A549 (cell line): ENCODE measurements at places on chromosomes 2 and 18. TPM values are rescaled to one million over a fixed set of nuclear protein-coding genes. Genes with fewer than 3 reads are reported as not detected.

The MGAT4A gene
- 0.61 to 0.77 TPM (median 0.75 TPM) in 3 replicates for polyA plus RNA-seq

The ANO7 gene
- polyA plus RNA-seq = 2.0 to 3.0 TPM (median 2.7 TPM) in 3 replicates

The SPP2 gene
- polyA plus RNA-seq = not detected in 3 replicates

The COL4A3 gene
- polyA plus RNA-seq = 1.5 to 2.1 TPM (median 1.8 TPM) in 3 replicates

The RIT2 gene
- not detected in 3 replicates for polyA plus RNA-seq

The GBX2 gene
- 1.7 to 1.9 TPM (median 1.7 TPM) in 3 replicates for polyA plus RNA-seq

The CGREF1 gene
- polyA plus RNA-seq = 4.5 to 5.4 TPM (median 5.1 TPM) in 3 replicates

The BCL11A gene
- polyA plus RNA-seq = 0.04 to 0.12 TPM in 2 of 3 replicates, not detected in the other

The C2orf80 gene
- polyA plus RNA-seq = not detected in 3 replicates

- DNase-seq = no peak
These were observed 133.1 kb downstream of the NEDD4L start for GRCh38 chr18:58177004-58177717.

DNA sequence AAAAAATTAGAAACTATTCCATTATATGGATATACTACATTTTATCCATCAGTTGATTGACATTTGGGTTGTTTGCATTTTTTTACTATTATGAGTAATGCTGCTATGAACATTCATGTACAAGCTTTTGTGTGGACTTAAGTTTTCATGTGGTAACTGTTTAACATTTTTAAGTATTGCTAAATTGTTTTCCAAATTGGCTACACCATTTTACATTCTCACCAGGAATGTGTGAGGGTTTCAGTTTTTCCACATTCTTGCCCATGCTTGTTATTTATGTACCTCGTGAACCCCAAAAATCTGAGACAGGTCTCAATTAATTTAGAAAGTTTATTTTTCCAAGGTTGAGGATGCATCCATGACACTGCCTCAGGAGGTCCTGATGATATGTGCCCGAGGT is 3.1 kb upstream of the TXNL4A start:
- DNase-seq = no peak

DNA sequence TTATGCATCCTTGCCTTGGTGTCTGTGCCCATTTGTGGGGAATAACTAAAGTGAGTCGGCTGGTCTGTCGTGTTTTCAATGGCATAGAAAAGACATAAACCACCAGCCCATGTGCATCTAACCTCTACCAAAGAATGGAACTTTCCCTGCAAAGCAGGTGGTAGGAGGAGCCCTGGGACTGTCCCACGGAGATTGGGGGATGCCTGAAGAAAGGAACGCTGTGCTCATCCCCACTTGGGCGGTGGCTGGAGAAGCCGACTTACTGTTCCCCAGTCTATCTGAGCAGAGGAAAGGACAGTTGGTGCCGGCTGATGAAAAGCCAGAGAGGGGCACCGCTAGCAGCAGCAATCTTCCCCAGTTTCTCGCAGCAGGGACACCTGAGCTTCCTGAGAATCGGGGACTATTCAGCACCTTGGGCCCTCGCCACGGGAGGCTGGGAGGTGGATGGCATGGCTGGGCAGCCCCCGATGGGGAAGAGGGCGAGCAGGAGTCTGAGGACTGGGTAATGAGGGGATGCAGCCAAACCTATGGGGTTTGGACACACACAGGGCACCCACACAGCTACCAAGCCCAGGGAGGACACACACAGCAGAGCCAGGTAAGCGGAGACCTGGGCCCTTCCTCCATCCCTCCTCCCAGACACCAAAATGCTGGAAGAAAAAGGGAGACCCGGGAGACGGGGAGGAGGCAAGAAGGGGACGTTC is 53.7 kb upstream of the AGAP1 start:
- DNase-seq = no peak

GRCh38 chr2:100146657-100146960 is 4.2 kb upstream of the AFF3 start:
- DNase-seq = no peak

DNA sequence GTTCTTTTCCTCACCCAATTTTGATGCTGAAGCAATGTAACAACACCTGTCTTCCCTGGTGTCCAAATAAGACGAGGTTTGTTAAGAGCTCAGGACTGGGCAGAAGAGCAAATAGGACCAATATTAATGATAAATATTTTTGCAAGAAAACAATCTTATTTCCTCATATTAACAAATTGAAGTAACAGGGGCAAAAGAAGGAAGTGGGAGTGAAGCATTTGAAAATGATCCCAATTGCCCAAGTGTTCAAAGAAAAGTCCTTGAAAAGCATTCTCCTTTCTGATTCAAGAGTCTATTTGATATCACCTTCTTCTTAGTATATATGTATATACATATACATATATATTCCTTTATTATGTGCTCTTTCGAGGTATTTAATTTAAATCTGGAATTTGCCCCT is 418.8 kb downstream of the ARHGAP15 start:
- DNase-seq = no peak

- peak; percentile 66 for DNase-seq
These were observed at the start of gene ADCY3 for GRCh38 chr2:24920098-24920808. ADCY3 (minus strand) TSS chr2:24920237; CDS start chr2:24918987, 1,250 bp downstream.

- no peak for DNase-seq
These were observed 95.3 kb downstream of the EVA1A start for GRCh38 chr2:75465317-75465984.

GRCh38 chr2:221915926-221916325 is 343.8 kb upstream of the EPHA4 start:
- DNase-seq = no peak

GRCh38 chr18:59623456-59624368 is 73.5 kb downstream of the CCBE1 start:
- no peak for DNase-seq

- DNase-seq = no peak
These were observed 64.4 kb downstream of the INPP5D start for GRCh38 chr2:233124421-233125080.

- no peak for DNase-seq
These were observed 1.4 kb downstream of the RPRD1A start for GRCh38 chr18:36066001-36066400.

DNA sequence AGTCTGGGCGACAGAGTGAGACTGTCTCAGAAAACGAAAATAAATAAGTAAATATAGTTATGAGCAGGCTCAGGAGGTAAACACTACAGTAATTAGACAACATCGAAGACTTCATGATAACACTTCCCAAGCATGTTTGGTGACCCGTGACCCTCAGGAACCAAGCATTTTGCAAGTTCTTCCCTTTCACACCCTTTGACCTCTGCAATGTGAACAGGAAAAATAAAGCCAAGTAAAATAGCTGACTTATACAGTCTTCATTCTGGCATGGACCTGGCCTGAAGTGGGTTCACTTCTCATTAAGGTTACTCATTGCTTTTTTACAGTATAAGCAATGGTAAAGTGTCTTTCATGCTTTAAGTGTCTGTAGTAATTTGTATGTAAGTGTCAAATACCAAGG is 15.3 kb upstream of the TGIF1 start:
- no peak for DNase-seq

GRCh38 chr2:103789381-103790095 is 1027.7 kb downstream of the TMEM182 start:
- no peak for DNase-seq

- no peak for DNase-seq
These were observed 45.3 kb upstream of the STAT1 start for GRCh38 chr2:191059308-191059707.

GRCh38 chr2:144325086-144325485 is 194.8 kb downstream of the ZEB2 start:
- DNase-seq = no peak

- no peak for DNase-seq
These were observed 3.2 kb downstream of the CD226 start for GRCh38 chr18:69944436-69944835.

DNA sequence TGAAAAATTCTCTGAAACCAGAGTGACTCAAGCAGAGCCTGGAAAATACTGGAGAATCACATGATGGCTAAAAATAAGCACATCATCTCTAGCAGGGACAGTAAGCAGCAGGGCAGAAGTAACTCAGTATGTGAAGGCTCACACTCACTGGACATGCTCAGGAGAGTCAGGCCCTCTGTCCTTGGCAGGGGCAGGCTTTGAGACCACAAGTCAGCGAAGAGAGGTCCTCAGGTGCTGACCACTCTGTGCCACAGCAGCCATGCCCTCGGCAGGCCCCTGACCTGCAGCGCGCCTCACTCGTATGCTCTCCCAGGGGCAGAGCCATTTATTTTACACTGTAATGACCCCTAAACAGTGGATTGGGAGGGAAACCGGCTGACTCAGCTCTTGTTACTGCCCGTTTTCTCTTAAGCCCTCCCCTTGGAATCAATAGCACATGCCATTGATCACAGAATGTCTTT is 76.8 kb downstream of the MAPRE2 start:
- no peak for DNase-seq

DNA sequence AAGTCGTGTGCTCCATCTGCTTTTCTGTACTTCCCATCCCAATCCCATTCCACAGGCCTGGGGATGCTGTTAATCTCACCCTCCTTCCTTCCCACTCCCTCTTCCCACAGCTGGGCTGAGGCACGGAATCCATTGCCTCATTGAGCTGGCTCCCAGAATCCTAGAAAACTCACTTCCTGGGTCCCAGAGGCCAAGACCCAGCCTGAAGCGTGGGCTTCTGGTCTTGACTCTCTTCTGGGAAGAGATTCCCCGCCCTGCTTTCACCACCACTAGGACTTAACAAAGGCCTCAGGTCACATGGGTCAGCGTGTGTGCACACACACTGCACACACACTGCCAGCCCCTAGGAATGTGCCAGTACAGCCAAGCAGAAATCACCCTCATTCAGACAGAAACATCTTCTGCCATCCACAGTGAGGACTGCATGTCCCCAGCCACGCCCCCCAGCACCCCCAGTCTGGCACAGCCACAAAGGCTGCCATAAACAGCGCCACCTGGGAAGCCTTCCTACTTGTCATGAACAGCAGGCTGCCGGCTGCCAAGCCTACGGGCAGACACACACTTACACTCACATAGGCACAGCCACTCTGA is 165.8 kb downstream of the TNS1 start:
- DNase-seq = no peak

DNA sequence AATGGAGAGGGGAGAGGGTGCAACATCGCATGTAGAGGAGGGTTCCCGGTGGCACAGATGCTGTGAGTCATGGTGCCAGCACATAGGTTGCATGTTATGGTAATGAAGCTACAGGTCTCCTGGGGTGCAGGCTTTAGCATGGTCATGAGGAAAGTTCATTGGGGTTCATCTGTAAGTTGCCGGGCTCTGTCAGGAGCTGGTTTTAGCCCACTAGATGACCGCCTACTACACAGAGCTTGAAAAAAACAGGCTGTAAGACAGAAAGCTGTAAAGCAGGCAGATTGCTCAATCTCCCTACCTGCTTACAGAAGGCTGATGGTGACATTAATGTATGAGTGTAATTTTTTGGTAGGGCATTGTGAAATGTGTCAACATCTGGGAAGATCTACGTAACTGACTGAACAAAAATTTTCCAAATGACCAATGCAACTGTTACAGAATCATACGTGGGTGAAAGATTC is 23.9 kb downstream of the DYSF start:
- no peak for DNase-seq

DNA sequence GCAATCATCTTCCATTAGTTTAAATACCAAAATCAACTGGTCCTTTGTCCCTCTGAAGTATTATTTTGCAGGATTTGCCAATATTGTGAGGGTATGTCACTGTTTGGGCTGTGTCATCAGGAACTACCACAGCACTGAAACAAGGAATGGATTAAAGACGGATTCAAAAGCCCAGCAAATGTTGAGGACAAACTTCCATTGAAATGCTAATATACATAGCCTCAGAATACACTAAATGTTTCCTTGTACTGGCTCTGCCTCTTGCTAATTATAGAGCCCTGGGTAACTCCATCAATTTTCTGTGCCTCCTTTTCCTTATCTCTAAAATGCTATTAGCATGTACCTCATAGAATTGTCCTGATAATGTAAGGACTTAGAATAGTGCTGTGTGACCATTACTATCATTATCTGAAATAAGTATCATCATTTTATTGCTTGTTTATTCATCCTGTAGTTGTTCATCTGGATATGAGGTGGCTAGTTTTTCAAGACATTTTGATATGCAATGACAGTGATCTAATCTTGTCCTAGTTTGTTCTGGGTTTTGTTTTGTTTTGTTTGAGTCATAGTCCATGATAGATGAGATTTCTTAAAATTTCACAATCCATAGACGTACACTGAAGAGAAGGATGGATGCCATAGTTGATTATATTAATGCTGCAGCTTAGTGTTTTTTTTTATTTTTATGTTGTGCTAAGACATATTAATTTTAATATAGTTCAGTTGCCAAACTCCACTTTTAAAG is 333.4 kb upstream of the KCNH7 start:
- peak; percentile 51 for DNase-seq

GRCh38 chr2:12539776-12540562 is 176.8 kb upstream of the TRIB2 start:
- no peak for DNase-seq

DNA sequence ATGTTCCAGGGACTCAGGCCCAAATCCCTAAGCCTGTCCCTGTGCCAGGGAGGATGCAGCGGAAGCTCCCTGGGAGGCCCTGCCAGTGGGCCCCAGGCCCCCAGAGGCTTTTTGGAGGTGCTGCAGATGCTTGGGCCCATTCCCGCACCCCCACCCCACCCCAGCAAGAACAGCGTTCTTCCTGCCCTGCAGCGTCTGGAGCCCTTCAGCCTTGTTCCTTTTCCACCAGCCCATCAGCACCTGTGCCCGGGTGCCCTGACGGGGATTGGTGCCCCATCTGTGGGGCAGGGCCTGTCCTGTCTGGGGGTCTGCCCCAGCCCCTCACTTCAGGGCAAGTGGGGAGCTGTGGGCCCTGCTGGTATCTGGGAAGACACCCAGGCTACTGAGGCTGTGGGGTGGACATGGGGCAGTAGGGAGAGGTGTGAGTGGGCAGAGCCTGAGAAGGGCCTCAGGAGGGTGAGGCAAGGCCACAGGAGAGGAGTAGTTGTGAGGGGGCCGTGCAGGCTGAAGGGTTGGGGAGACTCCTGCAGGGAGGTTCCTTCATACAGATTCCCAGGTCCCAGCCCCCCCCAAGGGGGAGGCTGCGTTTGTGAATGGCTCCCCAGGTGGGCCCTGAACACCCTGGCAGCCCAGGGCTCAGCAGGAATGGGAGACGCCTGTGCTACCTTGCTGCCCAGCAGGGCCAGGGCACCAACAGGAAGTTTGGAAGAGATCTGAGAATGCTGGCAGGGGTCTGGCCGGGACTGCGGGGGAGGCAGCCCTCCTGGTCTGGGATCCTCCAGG is 2.4 kb downstream of the RNPEPL1 start:
- DNase-seq = no peak

DNA sequence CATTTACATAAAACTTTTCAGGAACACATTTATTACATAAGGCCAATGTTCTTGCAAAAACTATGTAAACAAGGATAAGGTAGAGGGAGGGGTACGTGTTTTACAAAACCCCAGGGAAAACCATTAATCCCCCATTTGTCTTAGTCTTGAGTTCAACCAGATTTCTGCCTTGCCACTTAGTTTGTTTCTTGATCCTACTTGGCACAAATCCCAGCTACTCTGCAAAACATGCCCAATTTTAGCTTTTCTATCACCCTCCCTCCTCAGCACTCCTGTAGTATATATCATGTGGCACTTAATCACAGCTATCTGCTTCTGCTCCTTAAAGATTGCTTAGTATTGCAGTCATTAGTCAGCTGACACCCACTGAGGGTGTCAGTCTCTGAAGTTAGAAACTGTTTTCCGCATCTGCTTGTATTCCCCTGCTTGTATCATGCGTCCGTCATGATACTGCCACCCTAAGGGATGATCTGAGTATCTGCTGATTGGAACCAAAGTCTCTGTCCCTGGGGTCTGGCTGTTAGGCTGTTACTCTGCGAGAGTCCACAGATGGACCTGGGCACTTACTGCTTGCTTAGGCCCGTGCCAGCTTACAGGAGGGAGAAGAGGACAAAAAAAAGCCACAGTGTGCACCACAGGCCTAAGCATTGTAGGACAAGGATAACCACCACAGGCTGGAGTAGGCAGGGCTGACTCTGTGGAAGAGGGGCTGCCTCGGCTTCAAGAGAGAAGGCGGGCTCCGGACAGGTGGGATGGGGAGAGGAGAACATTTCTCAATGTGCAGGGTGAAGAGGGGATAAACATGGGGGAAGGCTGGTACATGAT is 82.2 kb downstream of the EPAS1 start:
- DNase-seq = no peak
